Suppressor macrophage (primary cell): ENCODE measurements at places on chromosomes 3 and 15.

- DNase-seq, result no peak
These were observed 93.0 kb downstream of the MEIS2 start for GRCh38 chr15:37007301-37007700.

DNA sequence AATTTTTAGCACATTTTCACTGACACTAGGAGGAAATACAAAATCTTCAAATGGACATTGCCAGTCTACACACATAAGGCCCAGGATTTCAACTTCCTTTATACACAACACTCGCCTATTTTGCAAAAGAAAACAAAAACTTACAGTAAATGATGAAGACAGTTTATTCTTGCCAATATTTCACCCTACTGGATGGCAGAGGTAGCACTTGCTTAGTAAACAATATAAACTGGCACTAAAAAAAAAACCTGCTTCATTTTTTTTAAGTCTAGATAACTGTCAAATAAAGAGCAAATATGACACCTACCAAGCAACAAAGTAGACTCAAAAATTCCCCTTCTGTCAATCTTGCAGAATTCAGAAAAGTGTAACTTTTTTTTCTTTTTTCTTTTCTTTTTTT is 204.0 kb downstream of the VPS13C start:
- no peak for DNase-seq

DNA sequence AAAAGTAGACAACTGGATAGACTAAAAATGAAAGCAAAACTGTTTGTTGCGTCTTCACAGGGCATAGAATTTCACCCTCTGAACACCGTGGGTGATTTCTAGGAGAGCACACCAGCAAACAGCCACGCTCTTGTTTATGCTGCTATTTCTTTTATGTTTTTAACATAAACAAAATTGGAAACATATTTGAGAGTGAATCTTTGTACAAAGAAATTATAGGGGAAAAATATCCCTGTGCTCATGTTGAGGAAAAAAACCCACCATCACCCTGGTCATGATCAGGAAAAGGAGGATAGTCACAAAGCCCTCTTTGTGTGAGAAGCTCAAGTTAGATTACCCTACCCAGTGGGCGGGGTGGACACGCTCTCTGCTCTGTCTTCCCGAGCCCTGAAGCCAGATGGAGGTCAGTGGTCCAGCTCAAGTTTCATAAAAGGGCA is 313.3 kb downstream of the SATB1 start:
- DNase-seq, result peak; percentile 20

DNA sequence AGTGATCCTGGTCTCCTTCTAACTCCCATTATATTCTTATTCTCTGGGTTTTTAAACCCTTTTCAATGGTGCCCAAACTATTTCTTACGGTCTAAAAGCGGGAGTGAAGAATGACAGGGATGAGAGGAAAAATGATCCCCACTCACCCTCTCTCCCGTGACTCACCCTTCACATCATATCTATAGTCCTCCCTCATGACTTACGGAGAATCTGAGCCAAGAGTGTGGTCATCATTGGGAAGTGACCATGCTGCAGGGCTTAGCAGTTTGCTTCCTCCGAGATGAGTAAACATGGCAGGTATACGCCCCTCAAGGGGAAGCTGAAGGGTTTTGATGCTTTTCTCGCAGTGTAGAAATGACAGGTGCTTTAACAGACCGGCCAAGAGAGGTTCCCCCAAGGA is 274.0 kb downstream of the RYR3 start:
- DNase-seq, result no peak

DNA sequence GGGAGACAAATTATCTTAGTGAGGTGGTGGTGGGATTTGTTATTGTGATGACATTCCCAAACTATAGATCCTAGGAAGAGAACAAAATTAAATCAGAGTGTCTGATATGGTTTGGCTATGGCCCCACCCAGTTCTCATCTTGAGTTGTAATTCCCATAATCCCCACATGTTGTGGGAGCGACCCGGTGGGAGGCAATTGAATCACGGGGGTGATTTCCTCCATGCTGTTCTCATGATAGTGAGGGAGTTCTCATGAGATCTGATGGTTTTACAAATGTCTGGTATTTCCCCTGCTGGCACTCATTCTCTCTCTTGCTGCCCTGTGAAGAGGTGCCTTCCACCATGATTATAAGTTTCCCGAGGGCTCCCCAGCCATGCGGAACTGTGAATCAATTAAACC is 62.0 kb downstream of the RPL22L1 start:
- DNase-seq, result no peak

DNA sequence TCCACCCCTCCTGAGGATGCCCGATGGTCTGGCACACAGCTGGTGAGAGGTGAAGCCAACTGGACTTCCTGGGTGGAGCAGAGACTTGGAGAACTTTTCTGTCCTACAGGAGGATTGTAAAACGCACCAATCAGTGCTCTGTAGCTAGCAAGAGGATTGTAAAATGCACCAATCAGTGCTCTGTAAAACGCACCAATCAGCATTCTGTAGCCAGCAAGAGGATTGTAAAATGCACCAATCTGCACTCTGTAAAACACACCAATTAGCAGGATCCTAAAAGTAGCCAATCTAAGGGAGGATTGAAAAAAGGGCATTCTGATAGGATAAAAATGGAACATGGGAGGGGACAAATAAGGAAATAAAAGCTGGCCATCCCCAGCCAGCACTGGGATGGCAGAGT is 150.2 kb downstream of the CHSY1 start:
- no peak for DNase-seq

GRCh38 chr3:114650808-114651207 is 357.0 kb downstream of the TIGIT start:
- no peak for DNase-seq

GRCh38 chr15:53843166-53843565 is 83.7 kb upstream of the WDR72 start:
- no peak for DNase-seq

DNA sequence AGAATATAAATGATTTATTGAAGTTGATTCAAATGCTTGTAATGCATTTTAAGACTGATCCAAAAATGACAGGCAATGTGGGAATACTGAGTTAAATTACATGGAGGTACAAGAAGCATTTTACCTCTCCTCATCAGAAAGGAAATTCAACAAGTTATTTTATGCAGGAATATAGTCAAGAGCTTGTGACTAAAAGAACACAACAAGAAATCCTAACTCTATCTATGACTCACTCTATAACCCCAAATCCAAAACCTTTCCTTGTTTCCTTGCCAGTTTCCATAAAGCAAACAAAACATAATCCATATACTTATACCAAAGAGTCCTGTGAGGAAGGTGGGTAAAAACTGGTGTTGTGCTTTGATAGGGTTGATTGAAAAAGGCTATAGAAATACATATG is 30.8 kb downstream of the SIN3A start:
- no peak for DNase-seq

GRCh38 chr3:129006864-129007263 is 5.8 kb downstream of the EFCC1 start:
- no peak for DNase-seq

GRCh38 chr3:133393204-133393603 is 6.7 kb upstream of the BFSP2 start:
- no peak for DNase-seq

- DNase-seq, result no peak
These were observed 281.1 kb upstream of the PROK2 start for GRCh38 chr3:72065872-72066641.

DNA sequence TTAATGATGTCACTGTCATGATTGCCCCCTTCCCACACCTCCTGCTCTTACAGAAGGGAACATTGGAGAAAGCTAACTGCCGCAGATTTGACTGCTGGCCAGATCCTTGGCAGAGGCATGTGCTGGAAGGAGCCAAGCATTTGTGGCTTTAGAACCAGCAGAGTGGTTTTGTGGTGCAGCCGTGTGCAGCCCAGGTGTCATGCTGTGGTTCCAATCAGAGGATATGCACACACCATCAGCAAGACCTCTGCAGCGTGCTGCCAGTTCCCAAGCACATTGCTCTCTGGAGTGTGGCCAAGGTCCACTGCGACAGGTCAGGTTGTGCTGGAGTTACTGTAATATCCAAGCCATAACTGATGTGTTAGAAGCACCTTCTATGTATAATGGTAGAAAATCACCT is 61.6 kb downstream of the OTOL1 start:
- no peak for DNase-seq

DNA sequence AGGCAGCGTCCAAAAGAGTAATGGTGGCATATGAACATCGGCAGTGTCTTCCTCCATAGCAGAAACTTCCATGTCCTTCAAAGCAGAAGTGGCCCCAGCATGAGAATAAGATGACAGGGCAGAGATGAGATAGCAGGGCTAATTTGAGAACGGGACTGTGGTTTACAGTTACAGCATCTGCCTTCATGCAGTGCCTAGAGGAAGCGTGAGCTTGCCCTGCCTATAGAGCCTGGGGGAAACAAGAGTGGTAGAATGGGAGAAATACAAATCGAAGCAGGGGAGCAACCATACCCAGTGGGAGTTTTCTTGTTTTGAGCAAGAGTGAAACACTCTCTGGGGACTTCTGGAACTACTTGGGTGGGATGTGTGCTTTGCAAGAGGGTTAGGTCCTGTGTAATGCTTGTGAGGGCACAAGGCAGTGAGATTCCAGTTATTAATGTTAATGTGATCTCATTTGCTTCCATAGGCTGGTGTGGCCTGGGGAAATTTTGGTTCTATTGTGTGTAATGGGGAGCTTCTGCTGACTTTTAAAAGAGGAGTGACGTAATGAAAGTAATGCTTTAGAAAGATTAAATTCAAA is 616.9 kb downstream of the ZIC1 start:
- no peak for DNase-seq

GRCh38 chr3:36907911-36908646 is 36.8 kb downstream of the TRANK1 start:
- peak; percentile 70 for DNase-seq

DNA sequence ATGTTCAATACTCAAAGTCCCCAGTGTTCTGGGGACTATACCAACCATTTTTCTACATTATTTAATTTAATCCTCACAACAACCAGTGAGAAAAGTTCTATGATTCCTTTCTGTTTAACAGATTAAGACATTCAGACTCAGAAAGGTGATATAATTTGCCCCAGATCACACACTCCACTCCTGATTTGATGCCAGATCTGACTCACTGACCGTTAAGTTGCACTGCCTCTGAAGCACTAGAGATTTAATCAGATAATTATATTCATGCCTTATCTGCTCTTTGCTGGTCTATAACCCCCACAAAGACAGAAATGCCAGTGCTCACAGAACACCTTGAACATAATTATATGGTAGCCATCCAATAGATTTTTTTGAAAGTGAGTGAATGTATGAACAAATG is 501.0 kb downstream of the IGSF11 start:
- DNase-seq, result no peak

DNA sequence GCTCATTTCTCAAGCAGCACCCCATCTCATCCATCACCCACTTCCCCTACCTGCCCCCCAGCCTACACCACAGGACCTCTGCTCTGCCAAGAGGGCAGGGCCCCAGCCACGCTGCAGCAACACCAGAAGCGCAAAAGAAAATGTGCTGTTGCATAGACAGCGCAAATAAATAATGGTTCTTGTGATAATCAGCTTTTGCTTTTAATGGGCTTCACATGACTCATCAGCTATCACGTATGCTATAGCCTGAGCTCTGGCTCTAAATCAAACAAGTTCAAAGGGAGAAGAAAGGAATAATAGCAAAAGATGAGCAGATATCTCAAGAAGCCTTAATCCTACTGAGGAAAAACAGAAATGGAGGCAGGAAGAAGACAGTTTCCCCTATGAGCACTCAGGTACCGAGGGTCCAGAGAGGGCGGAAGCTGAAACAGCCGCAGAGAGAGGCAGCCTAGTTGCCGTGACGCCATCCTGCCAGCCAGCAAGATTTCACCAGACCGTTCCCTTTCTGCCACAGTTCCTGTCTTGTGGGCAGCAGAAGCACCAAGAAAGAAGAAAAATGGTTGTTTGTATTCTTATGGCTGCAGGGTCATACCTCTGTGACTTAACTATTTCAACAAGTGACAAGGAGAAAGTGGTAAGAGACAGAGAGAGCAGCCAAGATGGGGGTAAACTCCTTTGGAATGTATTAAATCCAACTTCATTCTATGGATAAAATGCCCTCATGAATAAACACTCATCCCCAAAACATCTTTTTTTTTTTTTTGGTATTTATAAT is 22.0 kb downstream of the RAB27A start:
- peak; percentile 87 for DNase-seq

DNA sequence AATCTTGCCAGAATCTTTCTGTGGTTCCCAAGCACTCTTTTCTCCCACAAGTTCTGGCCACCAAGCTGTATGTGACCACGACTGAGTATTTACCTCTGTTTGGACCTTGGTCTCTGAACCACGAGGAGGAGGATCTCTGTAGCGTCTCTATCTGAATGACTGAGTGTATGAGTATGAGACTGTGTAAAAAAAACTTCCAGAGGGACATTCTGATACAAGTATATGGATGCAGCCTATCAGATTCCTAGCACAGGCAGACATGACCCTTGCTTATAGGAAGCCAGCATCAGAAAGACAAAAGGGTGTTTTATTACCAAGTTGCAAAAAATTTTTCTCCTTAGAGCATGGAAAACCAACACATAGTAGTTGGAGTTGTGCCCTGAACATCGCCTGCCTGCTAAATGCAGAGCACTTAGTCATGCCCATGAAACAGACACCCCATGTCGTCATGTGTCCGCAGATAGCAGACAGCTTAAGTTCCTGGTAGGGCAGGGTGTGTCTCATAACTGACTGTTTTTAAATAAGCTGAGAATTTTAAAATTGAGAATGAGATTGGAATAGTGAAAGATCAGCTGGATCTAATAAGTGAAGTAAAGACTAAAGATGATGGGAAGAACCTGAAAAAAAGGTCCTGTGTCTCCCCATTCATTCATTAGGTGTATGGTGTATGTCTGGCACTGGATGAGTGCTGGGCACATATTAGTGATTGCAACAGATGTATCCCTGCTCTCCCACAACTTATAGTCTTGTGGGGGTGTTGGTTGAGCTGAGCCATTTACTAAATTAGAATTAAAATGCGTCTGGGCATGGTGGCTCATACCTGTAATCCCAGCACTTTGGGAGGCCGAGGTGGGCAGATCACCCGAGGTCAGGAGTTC is 30.9 kb downstream of the DAG1 start:
- DNase-seq, result peak; percentile 88

GRCh38 chr3:27746838-27747237 is 24.7 kb upstream of the EOMES start:
- DNase-seq, result no peak

- no peak for DNase-seq
These were observed 691.1 kb upstream of the NAALADL2 start for GRCh38 chr3:174168026-174168425.

GRCh38 chr15:49343546-49343945 is 79.5 kb upstream of the FGF7 start:
- no peak for DNase-seq
